ENCODE measurements at places on chromosomes 6 and 20.

DNA sequence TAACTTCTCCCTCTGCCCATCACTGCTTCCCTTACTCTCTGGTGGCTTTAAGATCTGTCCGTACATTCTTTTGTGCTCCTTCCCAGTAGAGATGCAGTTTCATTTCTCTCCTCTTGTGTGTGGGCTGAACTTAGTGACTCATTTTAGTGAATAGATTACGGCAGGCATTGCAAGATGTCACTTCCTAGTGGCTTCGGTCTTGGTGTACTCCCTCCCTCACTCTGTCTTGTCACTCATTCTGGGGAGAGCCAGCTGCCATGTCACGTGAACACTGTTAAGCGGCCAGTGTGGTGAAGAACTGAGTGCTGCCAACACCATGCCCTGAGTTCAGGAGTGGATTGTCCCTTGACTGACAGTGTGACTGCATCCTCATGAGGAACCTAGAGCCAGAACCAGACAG lies 115.9 kb downstream of the OTOR start:
- peak; percentile 29 for DNase-seq

- peak; percentile 88 for DNase-seq
These were observed 169.5 kb downstream of the FRK start for GRCh38 chr6:115891111-115891669.

DNA sequence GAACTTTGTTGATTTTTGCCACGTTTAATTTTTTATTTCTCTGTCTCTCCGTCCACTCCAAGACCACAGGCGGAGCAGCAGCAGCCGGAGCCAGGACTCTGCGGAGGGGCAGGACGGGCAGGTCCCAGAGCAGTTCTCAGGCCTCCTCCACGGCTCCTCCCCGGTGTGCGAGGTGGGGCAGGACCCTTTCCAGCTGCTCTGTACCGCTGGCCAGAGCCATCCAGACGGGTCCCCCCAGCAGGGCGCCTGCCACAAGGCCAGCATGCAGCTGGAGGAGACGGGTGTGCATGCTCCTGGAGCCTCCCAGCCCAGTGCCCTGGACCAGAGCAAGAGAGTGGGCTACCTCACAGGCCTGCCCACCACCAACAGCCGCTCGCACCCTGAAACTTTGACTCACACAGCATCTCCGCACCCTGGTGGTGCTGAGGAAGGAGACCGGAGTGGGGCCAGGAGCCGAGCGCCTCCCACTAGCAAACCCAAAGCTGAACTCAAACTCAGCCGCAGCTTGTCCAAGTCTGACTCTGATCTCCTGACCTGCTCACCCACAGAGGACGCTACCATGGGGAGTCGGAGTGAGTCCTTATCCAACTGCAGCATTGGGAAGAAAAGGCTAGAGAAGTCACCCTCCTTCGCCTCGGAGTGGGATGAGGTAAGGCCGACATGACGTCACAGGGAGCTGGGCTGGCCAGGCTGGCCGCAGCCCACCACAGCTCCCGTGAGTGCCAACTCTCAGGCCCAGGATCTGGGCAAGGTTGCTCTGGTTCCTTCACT lies 123.5 kb downstream of the TCP11 start:
- DNase-seq, result no peak

DNA sequence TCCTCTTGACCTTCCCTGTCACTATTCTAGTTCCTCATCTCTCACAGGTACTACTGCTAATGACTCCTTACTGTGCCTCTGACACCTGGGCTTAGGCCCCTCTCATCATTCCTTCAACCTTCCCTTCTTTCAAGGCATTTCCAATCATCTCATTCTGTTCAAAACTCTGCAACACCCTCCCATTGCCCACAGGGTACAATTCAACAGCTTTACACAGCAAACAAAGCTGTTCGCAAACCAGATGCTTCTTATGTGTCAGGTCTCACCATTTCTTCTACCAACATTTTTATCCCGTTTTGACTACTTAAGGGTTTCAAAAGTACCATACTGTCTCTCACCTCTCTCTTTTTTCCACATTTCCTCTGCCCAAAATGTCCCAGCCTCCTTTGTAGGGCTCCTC lies 84.4 kb upstream of the ID4 start:
- DNase-seq, result no peak

- no peak for DNase-seq
These were observed 533 bp upstream of the RSPO3 start for GRCh38 chr6:127117979-127118297.

DNA sequence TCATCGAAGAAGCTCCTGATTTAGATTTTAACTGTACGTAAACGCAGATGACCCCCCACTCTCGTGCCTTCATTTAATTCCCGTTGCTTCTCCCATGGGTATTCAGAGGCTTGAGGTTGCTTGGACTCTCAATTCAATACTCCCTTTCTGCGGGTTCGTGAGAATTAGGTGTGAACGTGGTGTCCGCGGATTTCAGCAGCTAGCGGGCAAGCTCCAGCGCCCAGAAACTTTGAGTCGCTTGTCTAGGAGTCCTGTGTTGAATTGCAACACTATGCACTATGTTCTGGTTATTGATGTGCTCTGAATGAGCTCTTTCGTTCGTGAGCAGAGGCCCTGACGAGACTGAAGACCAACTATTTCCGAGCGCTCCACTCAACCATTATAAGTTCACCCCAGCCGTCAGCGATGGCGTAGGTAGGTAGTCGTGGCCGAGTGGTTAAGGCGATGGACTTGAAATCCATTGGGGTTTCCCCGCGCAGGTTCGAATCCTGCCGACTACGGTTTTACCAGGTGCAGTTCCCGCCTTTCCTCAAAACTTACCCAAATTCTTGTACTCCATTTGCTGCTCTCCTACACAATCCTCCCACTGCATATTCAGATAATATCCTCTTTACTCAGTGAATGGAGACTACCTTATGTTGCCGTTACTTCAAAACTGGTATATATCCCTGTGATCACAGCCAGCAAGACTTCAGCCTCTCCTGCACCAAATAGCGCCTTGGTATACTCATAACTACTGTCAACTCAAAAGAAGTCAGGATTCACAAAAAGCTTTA lies 72.6 kb upstream of the ZNF184 start:
- peak; percentile 56 for DNase-seq

- DNase-seq, result no peak
These were observed 617.0 kb upstream of the AGPAT4 start for GRCh38 chr6:161890832-161891297.

DNA sequence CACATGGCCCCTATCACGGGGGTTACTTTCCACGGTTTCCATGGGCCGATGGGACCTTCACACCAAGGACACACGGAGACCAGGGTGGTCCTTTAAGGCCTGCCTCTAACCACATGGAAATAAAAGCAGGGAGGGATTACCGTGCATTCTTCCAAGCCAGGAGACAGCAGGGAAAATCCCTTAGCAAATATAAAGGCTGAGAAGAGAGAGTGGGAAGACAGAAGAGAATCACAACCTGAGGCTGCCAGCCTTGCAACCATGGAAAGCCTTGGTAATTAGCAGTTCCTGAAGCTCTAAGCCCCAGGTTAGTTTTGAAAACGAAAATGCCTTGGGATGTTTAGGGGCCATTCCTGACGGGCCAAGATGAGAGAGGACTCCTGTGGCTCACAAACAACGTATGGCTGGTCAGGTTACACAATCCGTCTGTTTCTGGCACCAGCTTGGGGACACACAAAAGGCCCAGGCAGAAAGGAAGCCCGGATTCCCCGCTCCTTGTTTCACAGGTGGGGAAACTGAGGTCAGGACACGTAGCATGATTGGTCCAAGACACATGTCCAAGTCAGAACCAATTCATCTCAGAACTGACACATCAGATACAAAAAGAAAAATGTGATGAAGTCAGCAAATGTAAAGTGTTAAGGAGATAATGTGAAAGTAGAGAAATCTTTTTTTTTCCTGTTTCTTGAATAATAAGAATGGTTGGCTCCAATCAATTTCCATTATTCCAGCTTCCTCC lies 2.8 kb downstream of the PREX1 start:
- no peak for DNase-seq
